ENCODE measurements at places on chromosomes 2 and 18.

DNA sequence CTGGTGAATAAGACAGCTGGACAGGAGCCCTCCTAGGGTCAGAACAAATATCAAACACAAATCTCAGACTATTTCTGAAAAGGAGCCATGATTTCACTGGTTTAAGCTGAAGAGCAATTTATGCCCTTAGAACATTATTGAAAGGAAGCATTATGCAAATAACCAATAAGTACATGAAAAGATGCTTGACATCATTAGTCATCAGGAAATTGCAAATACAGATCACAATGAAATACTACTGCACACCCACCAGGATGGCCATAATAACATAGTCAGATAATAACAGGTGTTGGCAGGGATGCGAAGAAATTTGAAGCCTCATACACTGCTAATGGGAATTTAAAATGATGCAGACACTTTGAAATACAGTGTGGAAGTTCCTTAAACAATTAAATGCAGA, 176.4 kb upstream of the RAB6C start:
- no peak for DNase-seq

DNA sequence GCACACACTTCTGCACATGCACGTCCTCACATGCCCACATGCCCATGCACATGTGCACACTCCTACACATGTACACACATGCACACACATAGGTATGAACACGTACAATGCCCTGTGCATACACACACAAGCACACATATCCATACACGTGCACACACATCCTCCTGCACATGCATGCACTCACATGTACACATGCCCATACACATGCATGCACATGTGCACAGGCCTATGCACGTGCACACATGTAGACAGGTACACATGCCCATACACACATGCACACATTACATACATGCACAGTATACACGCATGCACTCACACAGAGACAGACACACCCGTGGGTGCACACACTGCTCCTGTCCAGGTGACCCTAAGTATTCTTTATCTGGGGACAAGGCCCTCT, 34.3 kb downstream of the GPC1 start:
- no peak for DNase-seq

DNA sequence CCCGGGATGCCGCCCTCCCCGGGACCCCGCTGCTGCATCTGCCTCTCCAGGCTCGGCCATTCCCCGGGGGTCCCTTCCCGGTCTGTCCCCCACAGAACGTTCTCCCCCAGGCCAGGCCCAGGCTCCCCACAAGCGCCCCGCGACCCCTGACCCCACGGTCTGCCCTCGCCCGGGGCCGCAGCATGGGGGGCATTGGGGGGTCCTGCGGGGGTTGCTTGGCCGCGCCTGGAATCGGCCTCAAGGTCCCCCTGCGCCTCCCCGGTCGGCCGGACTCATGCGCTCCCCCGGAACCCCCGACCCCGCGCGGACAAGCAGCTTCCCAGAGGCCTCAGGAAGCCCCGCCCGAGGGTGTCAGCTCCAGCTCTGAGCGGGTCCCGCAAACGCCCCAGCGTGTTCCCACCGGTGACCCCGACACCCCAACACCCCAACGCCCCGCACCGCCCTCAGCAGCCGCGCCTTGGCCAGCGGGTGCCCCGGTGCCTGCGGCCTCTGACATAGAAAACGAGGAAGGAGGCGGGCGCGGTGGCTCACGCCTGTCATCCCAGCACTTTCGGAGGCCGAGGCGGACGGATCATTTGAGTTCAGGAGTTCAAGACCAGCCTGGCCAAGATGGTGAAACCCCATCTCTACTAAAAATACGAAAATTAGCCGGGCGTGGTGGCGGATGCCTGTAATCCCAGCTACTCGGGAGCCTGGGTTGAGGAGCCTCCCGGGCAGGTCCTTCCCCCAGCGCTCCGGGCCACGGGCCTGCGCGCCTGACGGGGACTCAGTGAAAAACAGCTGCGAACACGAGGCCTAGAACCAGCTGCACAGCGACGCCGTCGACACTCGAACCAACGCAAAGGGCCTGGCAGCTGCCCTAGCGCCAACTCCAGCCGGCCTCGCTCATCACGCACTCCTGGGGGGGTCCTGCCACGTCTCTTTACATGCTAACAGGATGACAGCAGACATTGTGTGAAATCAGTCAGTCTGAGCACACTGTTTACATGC, 61.8 kb upstream of the CTDP1 start:
- no peak for DNase-seq

DNA sequence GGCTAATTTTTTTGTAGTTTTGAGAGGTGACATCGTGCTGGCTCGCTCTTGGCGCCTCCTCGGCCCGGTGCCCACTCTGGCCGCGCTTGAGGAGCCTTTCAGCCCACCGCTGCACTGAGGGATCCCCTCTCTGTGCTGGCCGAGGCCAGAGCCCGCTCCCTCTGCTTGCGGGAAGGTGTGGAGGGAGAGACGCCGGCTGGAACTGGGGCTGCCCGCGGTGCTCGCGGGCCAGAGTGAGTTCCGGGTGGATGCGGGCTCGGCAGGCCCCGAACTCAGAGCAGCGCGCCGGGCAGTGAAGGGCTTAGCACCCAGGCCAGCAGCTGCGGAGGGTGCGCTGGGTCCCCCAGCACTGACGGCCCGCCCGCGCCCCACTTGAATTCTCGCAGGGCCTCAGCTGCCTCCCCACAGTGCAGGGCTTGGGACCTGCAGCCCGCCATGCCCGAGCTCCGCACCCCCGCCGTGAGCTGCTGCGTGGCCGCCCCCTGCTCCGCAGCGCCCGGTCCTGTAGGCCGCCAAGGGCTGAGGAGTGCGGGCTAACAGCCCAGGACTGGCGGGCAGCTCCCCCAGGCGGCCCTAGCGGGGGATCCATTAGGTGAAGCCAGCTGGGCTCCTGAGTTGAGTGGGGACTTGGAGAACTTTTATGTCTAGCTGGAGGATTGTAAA, 113.2 kb upstream of the ZSWIM2 start:
- DNase-seq: no peak

- DNase-seq: no peak
Observed at GRCh38 chr2:240983996-240984498, 14.4 kb upstream of the SNED1 start.

DNA sequence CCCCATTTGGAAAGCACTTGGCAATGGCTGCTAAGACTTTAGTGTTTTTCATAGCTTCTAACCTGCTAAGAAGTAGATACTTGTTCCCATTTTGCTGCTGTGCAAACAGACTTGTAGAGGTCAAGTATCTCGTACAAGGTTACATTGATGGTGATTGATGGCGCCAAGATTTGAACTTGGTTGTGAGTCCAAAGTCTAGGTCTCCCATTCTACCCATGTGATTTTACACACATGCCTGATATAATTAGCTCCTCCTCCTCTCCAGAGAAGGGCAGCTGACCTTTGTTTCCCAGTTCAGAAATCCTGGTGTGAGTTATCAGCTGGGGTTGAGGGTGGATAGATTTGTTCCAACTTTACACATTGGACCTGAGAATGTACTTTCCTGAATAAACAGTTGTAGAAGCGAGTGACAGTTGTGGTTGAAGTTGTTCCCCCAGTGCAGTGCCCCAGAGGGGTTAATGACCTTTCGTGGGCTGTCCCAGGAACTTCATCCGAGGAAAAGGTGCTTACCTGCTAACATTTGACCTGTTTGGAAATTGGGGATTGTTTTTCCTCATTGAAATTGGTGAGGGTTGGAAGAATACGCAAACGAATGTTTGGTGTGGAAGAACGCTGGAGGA, 10.4 kb downstream of the TCF7L1 start:
- no peak for DNase-seq

- DNase-seq: no peak
Observed at GRCh38 chr2:45794134-45794617, 142.7 kb downstream of the PRKCE start.

GRCh38 chr2:170047331-170048065, 130.4 kb upstream of the MYO3B start:
- no peak for DNase-seq

DNA sequence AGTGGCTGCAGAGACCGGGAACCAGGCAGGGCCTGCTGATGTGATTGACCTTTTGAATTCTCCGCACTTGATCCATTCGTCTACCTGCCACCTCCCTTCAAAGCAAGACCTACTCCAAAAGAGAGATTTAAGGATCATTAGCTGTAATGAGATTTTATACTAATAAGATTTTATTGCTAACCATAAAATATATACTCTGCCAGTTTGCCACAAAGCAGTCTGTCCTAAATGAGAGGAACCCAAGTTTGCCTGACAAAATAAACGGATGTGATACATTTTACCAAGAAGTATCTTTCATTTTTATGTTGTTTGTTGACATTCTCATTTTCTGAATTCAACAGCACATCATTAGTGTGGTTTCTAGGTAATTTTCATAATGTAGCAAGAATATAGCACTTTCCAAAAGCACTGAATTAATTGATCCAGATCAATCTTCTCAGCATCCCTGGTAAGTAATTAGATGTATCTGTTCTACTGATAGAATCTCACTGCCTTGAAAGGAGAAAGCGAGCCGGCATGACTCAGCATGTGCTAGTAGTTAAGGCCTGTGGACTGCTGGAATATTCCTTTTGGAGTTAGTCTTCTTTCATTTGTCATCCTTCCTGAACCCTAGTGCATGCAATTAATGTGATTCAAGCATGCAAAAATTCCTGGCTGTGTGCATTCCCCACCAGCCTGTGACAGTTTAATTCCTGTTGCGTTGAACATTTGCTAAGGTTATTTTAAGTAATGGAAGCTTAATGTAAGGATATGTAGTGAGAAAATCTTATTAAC, 128.5 kb downstream of the ARL6IP6 start:
- no peak for DNase-seq

- no peak for DNase-seq
Observed at GRCh38 chr18:29879763-29880162, 1162.8 kb downstream of the DSC3 start.

DNA sequence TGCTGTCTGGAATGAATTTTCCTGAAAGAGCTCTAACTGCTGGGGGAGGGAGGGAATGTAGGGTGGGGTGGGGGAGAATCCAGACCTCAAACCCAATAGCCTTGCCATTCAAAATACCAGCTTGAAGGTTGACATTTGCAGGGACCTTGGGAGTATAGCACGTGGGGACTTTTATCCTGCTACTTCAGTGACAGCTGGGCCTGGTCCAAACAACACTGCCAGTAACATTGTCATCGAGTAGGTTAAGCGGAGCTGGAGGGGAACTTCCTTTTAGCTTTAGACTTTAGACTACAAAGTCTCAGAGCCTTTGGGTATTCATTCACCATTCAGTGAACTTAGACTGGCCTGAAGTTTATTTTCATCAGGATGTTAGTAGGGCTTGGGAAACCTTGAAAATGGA, 248.7 kb downstream of the MEIS1 start:
- no peak for DNase-seq

GRCh38 chr2:190679813-190680591, 31.1 kb downstream of the NAB1 start:
- peak; percentile 17 for DNase-seq

- DNase-seq: no peak
Observed at GRCh38 chr18:74337155-74337911, 21.7 kb downstream of the C18orf63 start.

- no peak for DNase-seq
Observed at GRCh38 chr18:48934723-48935432, 15.9 kb downstream of the SMAD7 start.

- DNase-seq: no peak
Observed at GRCh38 chr18:58496937-58497336, 132.0 kb downstream of the ALPK2 start.

- DNase-seq: no peak
Observed at GRCh38 chr2:167005096-167005495, 116.8 kb downstream of the XIRP2 start.

GRCh38 chr2:204226305-204226880, 289.8 kb downstream of the ICOS start:
- no peak for DNase-seq

DNA sequence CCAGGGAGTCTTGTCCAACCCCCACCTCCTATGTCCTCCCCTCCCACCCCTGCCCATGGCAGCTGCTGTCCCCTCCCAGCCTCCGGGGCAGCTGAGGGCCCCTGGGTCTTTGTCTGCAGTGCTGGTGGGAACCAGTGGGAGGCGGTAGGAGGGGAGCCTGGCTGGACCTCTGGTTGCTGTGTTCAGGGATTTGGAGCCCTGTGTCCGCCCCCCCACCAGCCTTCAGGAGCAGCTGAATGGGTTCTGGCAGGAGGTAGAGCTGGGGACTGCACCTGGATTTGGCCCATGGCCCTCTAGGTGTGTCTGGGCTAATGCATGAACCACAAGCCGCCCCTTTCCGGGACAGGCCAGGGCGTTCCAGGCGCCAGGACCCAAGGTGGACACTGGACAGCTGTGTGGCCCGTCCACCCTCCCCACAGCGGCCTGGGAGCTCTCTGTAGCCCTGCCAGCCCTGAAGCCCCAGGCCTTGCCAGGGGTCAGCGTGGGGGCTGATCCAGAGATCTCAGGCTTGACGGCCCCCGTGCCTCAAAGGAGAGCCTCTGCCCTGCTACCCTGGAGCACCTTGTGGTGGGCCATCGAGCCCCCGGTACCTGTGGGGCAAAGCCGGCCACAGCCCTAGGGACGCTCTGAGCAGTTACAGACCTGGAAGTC, 25.4 kb downstream of the GPC1 start:
- DNase-seq: no peak

DNA sequence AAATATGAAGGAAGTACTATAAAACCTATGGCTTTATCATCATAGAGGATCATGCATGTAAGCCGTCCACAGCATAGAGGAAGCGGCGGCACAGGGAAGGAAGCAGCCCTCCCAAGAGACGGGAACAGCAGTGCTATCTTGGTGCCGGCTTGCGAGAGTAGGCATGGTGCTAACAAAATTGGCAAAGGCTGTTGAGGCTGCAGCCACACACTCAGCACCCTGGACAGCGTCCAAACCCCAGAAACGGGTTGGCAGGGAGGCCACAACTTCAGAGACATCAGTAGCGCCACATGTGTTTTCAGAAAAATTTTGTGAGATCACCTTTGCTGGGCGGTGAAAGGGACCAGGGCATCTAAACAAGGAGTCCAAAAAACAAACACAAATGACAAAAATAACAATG, 37.7 kb downstream of the NETO1 start:
- peak; percentile 4 for DNase-seq

GRCh38 chr2:85601771-85602475, 575 bp downstream of the TMEM150A start:
- DNase-seq: no peak

DNA sequence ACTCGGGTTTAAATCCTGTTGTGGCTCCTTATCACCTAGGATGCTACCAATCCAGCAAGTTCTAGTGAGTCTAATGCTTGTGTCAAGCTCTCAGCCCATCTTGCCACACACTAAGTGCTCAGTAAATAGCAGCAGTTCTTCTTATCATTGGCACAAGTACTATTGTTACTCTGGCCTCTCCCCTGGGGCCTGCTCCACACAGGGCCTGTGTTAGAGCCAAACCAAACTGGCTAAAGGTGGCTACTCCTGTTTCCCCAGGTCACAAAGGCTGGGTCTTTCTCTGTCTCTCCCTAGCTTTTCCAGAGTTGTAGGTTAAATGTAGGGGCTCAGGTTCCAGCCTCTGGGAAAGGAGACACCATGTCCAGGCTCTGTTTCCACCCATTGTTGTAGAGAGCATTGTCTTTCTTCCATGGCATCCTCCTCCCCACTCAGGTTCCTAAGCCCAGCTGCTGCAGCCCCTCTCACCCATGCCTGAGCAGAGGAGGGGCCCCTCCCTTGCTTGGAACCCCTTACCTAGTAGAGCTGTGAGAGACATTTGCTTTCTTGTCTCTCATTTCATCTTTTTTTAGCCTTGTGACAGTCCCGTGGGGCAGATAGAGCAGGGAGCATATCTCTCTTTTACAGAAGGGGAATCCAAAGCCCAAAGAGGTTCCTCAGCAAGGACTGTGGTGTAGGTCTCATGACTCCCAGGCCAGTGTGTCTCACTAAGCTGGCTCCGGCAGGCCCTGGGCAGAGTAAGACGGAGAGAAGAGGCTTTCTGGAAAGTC, 56.4 kb upstream of the OTOF start:
- DNase-seq: no peak
